Stimulated activated CD8-positive, alpha-beta memory T cell treated with anti-CD3 and anti-CD28 coated beads, Interleukin-7, amount 100 ng/mL, for 24 hours (primary cell): ENCODE measurements at places on chromosomes 13 and 19.

DNA sequence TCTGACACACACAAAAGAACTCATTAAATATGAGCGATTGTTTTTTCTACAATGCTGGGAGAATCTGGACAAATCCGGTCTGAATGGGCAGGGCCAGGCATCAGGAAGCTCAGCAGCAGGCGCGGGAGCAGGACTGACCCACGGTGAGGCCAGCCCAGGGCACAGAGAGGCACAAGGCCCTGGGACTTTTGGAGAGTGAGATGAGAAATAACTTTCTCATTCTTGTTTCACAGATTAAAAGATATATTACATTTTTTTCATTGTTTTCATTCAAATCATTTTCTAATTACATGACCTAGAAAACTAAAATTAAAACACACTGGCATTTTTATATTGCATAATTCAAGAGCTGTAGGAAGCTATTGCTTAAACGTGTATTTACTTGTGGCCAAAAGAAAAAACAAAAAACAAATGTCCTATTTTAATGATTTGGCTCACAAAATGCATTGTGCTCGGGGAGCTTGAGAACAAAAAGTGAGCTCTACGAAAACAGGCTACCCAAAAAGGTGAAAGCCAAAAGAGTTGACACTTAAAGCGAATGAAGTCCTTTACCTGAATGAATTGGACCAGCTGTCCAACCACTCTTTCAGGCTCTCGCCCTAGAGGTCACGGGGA lies 133.1 kb downstream of the TNFRSF19 start:
- no peak for DNase-seq

DNA sequence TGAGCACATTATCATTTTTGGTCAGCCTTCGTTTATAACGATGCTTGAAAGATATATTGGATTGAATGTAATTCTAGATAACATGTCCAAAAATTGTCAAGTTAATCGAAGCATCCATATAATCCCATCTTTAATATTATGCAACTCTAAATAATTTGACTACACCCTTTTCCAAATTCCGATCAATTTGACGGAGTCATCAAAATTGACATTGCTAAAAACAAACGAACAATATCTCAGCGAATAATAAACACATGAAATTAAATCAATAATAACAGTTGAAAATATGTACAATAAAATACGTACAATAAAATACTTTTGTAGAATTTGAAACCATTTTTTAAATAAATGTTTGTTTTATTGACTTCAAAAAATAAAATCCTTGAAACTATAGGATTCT lies 1516.4 kb downstream of the EFNB2 start:
- DNase-seq = no peak

DNA sequence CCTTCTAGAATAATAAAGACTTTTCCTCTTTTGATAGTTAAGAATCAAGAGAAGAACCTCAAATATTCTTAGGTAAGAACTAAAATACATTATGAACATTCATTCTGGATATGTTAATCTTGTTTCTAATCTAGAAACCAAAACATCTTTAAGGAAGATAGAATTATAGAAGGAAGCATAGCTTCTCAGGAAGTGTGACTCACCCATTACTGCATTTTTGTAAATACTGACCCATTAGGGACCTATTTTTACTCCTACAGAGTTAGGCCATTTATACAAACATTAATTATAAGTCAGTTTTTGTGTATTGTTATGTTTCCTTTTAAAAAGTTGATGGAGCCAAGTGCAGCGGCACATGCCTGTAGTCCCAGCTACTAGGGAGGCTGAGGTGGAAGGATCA lies 147.1 kb downstream of the NUFIP1 start:
- DNase-seq = no peak

- DNase-seq = no peak
These were observed 179.5 kb downstream of the GPC6 start for GRCh38 chr13:93406136-93406535.

GRCh38 chr13:110802260-110802659 lies 88.8 kb downstream of the ING1 start:
- DNase-seq = no peak

DNA sequence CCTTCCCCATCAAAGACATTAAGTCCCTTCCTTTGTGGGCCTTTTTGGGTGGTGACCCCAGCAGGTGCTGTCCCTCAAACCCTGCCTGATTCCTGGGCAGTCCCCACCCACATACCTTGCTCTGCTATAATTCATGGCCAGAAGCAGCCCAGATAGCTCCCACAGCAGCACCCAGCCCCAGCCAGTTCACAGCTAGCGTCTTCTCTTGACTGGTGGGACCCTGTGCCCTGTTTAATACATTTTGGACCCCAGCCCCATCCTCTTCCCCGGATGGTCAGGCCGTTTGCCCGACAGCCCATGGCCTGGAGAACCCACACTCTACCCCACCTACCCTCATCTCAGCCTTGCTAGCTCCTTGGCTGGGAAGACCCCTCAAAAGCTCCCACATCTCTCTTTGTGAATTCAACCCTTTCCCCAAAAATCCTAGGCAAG lies 2.1 kb downstream of the CCDC106 start:
- DNase-seq = no peak

GRCh38 chr13:99938635-99939034 lies 32.9 kb downstream of the ZIC5 start:
- no peak for DNase-seq
